Smooth muscle cell of the brain vasculature (primary cell): ENCODE measurements at places on chromosomes 12 and 14.

DNA sequence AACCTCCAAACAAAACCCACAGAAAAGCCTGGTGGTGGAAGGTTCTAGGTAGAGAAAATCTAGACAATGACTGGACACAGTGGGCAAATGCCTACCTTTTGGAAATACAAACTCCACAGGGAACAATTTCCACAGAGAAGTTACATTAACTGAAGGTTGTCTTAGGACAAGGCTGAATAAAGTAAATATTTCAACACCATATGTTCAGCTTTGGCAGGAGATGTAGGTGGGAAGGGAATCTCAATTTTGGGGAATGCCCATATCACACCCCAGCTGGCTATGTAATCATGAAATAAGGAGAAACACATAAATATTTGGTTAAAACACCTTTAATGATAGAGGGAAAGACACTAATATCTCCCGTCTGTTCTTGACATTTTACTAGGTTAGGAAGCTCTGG is 5.4 kb downstream of the SALL2 start:
- DNase-seq, result no peak

- DNase-seq, result no peak
These were observed 81.2 kb downstream of the COX16 start for GRCh38 chr14:70278281-70278680.

DNA sequence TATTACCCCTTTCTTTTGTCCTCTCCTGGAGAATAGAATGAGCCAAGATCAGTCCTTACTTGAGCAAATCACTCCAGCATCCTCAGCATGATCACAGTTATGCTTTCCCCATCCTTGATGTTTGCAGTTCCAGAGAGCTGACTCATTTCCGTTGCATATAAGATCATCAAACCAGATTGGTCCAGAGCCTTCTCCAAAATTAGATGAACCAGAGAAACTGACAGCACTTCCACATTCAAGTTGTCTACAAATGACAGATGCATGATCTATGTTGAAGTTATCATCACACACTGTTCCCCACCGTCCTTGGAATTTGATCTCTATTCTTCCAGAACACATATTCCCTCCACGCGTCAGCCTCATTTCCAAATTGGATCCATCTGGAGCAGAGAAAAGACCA is 4.8 kb downstream of the CD163 start:
- DNase-seq, result peak; percentile 37

GRCh38 chr12:18700271-18700670 is 37.5 kb downstream of the PLCZ1 start:
- DNase-seq, result no peak

GRCh38 chr12:27081668-27082111 is 688 bp downstream of the C12orf71 start:
- DNase-seq, result no peak

DNA sequence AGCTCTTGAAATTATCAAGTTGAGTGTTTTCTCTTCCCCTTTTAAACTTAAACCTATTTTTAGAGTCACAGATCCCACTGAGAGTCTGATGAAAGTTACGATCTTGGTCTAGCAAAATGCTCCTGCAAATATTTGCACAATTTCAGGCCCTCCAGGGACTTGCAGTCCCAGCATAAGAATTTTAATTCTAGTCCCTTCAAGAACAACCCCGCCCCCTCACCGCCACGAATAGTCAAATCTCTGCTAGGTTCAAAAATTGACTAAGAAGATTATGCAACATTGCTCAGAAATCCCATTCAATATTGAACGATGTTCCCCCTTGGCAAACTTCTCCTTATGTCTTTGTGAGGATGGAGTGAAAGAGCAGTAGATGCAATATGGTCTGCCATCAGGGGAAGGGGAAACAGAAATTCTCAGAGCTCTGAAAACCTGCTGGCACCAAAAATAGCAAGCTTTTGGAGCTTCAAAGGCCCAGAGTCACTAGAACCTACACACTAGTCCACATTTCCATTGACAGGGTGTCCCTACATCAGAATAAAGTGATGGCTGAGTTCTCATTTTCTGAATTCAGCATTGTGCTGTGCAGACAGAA is 127.5 kb upstream of the CCDC175 start:
- DNase-seq, result no peak

DNA sequence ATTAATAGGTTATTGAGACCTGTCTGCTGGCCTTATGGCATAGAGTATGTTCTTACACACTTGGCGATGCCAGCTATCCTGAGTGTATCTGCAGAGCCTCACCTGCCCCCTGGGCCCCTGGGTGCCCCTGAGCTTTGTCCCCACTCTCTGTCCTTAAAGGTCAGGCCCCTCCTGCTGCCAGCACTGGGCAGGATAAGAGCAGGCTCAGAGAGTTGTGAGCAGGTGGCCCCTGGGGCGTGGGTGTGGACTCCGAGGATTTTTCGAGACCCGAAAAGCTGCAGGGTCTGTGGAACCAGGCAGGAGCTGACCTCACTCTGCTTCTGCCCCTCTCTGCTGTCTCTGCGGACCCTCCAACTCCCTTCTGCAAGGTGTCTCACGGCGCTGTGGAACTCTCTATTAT is 8.2 kb downstream of the HIP1R start:
- DNase-seq, result no peak

DNA sequence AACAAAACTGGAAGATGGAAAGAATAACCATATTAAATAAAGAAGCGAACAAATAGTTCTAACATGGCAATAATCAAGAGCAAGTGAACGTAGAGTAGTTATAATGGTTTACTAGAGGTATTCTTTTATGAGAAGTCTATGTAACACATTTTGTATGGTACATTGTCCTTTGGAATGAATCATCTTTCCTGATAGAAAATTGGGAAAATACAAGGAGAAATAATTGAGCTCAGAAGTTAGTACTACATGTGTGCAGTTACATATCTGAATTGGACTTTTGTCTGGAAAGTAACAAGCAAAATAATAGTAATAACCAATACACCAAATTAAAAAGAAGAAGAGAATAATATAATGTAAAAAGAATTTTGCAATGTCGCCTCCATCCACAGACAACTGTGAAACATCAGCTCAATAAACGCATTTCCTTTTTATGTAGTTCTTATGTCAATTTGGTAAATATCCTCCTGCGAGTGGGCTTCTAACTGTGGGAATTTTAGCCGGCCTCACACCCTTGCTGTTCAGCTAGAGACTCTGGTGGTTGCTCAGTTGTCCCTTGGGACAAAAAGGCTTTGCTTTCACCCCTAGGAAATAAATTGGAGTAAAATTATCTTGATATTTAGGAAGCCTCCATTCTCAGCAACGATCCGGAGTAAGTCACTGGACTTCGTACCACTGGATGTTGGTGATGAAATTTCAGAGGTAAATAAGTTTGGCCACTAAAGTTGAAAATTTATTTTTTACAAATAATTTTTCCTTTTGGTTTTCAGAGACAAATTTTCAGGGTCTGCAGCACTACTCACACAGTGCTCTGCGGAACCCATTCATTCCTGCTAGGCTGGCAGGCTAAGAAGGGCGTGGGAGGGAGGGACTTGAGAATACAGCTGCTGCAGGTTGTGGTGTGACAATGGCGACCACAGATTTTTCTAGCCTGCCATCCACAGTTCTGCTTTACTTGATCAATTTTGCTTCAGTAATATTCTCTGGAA is 1.1 kb upstream of the TUBA1A start:
- DNase-seq, result no peak

GRCh38 chr12:120759591-120760348 is 34.1 kb downstream of the ACADS start:
- DNase-seq, result no peak

DNA sequence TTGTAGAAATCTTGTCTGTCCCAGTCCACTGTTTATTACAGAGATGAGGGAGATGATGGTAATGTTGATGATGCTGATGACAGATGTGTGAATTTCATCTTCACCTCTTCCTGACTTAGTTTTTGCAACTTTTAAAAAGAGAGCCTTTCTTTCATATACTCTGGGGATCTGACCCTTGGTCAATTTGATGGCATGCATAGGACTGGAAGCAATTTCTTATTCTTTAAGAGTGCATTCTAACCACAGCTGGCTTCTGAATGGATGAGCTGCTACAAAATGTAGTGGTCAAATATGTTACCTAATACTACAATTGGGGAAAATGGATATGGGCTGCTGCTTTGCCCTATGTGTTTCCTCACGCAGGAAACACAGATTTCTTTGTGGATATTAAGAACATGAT is 80.8 kb downstream of the MYRFL start:
- DNase-seq, result no peak

DNA sequence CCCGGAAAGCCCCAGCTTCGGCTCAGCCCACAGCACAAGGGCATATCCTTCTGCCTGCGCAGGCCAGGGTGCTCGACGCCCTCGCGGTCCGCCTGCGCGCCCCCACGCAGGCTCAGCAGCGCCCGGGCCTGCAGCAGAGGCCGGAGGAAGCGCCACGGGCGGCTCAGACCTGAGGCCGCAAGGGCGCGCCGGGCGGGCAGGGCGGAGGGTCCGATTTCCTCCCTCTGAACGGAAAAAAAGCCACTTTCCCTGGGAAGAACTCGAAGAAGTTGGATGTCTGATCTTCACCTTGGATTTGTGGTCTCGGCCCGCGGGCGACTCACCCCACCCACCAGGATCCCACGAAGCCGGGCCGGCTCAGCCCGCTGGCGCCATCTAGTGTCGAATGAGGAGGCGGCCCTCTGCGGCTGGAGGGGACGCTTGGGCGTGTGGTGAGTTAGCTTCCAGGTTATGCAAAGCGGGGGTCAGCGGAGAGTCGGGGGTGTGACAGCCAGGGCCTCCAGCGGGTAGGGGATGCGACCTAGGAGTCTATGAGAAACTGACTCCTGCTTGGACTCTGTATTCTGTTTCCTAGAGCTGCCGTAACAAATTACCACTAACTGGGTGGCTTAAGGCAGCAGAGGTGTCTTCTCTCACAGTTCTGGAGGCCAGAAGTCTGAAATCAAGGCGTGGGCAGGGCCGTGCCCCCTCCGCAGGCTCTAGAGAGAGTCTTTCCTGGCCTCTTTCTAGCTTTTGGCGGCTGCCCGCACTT is 40.0 kb upstream of the SRSF5 start:
- no peak for DNase-seq

- DNase-seq, result no peak
These were observed 333.7 kb downstream of the DAD1 start for GRCh38 chr14:22255017-22255950.
